H1 (cell line): ENCODE measurements at places on chromosomes 1 and 21.

DNA sequence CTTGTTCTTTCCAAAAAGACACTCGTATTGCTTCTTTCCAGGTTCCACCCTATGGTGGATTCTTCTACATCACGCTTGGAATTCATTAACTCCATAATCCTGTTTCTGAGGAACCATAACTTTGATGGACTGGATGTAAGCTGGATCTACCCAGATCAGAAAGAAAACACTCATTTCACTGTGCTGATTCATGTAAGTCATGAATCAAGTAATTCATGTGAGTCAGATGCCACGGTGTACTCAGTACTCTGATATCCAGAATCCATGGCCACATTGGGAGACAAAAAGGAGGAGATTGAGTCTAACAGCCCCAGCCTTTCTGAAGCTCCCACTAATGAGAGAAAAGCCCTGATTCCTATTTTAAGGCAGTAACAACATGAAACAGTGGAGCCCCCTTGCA, 7.4 kb downstream of the CHI3L2 start:
- DNase-seq, result no peak

DNA sequence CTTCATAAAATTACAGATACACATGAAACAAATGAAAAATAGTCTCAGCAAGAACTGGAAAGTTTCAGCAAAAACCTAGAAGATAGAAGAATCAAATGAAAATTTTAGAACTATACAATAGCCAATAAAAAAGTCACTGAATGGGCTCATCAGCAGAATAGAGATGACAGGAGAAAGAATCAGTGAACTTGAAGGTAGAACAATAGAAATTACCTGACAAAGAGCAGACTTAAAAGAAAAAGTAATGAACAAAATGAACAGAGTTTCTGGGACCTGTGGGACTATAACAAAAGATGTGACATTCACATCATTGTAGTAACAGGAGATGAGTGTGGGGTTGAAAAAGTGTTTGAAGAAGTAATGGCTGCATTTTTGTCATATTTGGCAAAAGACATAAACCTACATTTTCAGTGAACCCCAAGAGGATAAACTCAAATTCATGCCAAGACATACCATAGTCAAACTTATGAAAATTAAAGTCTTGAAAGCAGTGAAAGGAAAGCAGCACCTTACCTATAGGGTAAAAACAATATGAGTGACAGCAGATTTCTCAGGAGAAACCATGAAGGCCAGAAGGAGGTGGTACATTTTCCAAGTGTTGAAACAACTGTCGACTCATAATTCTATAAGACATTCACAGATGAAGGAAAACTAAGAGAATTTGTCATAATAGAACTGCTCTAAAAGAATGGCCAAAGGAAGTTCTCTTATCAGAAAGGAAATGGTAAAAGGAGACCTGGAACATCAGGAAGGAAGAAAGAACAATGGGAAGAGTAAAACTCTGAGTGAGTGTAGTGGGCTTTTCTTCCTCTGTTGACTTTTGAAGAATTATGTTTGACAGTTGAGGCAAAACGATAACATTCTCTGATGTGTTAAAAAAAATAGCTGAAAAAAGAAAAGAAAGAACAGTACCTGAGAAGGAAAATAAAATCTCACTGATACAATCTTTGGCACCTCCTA, 23.5 kb downstream of the NTPCR start:
- DNase-seq, result no peak

DNA sequence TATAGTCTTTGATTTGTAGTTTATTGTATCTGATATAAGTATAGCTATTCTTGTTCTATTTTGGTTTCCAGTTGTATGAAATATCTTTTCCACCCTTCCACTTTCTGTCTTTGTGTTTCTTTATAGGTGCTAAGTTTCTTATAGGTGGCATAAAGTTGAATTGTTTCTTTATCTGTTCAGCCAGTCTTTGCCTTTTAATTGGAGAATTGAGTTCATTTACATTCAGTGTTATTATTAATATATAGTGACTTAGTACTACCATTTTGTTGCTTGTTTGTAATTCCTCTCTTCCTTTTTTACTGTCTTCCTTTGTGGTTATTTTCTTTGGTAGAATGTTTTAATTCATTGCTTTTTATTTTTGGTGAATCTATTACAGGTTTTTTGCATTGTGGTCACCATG, 77.7 kb downstream of the MAGI3 start:
- DNase-seq, result no peak

GRCh38 chr1:162135271-162135775, 65.8 kb downstream of the NOS1AP start:
- no peak for DNase-seq

DNA sequence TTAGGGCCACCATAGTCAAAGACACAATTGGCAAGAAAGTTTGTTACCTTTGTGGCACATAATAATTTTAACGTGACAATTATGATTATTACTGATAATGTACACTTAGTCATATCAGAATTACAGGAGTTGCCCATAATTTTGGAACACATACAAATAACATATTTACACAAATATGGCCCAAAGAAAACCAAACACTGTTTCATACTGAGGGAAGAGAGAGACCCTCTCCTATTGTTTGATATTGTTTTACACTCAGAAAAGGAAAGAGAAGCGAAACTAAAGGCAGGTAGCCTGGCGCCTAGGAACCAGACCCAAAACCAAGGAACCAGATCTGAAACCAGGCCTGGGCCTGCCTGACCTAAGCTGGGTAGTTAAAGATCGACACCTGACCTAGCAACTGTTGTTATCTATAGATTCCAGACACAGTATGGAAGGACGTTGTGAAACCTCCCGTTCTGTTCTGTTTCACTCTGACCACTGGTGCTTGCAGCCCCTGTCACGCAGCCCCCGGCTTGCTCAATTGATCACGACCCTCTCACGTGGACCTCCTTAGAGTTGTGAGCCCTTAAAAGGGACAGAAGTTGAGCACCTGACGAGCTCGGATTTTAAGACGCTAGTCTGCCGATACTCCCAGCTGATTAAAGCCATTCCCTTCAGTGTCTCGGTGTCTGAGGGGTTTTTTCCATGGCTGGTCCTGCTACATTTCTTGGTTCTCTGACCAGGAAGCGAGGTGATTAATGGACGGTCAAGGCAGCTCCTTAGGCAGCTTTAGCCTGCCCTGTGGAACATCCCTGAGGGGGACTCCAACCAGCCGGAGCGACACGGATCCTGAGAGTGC, 27.9 kb downstream of the C1orf115 start:
- DNase-seq, result no peak

DNA sequence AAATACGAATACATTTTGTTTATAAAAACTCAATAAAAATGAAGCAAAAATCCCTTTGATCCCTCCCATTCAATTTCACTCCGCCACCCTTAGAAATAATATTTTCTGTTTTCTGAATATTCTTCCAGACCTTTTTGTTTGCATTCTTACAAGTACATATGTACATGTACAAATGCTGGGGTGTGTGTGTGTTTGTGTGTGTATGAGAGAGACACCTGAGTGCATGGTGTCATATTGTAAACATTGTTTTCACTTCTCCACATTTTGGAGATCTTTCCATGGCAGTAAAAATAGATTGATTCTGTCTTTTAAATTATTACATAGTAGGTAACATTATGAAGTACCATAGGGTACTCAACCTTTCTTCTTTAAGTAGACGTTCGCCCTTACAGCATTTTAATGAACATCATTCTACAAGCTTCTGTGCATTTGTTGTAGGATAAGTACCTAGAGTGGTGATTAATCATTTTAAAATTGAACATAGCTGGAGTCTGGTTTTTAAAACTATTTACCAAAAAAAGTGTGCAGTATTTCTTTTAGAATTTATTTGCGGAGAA, 1.3 kb upstream of the MPC2 start:
- DNase-seq, result no peak

DNA sequence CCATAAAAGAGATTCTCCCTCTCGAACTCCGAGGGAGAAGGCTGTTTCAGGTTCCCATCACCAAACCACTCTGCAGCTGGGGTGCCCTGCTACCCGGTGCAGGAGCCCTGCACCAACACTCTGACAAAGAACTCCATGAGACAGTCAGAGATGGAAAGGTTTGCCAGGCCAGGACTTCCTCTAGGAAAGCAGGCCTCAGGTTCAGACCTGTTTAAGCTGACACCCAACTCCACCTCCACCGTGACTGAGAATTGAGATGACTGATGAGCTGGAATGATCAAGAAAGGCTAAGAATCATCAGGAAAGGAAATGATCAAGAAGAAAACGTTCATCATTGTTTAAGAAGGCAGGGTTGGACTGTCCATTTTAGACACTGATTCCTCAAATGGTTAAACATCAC, 46.2 kb upstream of the KCNE1 start:
- DNase-seq, result no peak

- DNase-seq, result no peak
Measured at GRCh38 chr1:198977909-198978308, 339.1 kb downstream of the PTPRC start.

- DNase-seq, result peak; percentile 33
Measured at GRCh38 chr1:53739109-53739681, at the start of gene GLIS1. Gene GLIS1 (minus strand): TSS chr1:53739164. CDS start chr1:53738064, 1,100 bp downstream.

DNA sequence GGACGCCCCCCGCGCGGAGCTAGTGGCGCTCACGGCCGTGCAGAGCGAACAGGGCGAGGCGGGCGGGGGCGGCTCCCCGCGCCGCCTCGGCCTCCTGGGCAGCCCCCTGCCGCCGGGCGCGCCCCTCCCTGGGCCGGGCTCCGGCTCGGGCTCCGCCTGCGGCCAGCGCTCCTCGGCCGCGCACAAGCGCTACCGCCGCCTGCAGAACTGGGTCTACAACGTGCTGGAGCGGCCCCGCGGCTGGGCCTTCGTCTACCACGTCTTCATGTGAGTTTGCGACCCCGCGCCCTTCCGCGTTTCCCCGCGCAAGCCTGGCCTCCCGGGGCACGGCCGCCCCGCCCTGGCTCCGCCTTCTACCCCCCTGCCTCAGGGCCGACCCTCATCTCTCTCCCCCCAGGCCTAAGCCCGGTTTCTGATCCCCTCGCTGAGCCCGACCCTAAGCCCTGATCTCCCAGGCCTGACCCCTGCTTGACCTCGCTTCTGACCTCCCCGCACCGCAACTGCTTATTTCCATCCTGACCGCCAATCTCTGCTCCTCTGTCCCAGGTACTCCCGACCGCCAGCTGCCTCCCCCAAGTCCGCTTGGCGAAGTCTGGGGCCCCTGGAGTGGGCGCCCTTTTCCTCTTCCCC, 669 bp downstream of the KCNQ4 start:
- no peak for DNase-seq

GRCh38 chr1:87399701-87400100, 71.0 kb downstream of the LMO4 start:
- no peak for DNase-seq

DNA sequence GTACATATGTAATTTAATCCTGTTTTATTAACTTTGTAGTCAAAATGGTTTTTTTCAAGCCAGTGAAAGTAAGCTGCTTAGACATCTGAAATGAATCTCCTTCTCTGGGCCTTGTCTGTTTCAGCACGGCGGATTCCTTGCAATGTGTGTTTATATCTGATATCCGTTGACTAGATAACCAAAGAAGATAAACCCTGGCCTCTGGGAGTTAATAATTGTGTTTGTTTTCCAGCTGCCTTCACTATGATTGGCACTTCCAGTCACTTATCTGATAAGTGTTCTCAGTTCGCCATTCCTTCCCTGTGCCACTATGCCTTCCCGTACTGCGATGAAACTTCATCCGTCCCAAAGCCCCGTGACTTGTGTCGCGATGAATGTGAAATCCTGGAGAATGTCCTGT, 63.5 kb upstream of the UBE2U start:
- DNase-seq, result no peak

DNA sequence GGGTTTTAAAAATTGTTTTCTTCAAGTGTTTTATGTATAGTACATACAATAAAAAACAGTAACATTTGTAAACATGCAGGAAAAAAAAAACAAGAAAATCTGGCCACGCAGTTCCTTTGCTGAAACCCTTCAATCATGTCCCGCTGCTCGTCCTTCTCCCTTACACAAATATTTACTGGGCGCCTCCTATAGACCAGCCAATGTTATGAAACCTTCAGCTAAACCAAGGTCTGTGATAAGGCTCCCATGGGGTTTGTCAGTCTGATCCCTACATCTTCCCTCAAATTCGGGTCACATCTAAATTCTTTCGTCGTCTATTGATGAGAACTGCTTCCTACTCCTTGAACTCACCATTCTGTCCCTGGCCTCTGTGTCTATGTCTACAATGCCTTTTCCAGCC, 583.9 kb downstream of the SMYD3 start:
- DNase-seq, result no peak

- no peak for DNase-seq
Measured at GRCh38 chr1:181126871-181127587, 38.5 kb downstream of the IER5 start.

DNA sequence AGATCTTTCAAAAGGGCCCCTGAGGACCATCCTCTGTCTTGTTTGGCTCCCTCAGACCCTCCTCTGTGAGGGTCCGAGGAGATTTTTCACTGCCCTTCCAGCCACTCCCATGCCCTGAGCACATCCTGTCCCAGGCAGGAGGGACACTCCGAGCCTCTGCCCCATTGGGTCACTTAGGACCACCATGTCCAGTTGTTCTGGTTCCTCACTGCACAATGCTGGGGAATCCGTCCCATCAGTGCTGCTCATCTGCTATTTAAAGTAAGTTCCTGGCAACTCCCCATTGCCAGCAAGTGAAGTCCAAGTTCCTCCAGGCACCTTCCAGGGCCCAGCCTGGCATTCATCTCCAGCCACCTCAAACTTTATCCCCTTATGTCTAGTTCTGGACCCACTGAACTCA, 117.5 kb upstream of the GRIK3 start:
- no peak for DNase-seq

DNA sequence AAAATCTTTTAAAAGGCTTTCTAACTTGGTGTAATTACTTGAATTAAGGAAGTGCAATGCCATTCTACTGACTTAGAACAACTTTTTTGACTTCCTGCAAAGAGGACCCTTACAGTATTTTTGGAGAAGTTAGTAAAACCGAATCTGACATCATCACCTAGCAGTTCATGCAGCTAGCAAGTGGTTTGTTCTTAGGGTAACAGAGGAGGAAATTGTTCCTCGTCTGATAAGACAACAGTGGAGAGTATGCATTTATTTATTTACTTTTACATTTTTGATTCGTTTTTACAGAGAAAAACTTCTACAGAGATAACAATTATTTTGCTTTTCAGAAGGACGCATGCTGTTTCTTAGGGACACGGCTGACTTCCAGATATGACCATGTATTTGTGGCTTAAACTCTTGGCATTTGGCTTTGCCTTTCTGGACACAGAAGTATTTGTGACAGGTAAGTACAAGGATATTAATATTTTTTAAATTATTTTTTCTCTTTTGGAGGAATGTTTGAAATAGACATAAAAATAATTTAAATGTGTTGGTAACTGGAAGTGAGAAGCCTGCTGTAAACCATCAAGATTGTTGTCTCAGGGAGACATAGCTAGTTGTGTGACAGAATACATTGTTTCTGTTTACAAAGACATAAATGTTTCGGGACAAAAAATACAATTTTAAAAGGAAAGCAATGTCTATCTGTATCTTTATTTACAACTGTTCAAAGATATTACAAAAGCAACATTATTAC, at the start of gene PTPRC:
Gene PTPRC, plus strand, starts transcription at position 147 of the 742 bp plus-strand sequence. Its CDS starts 229 bp downstream, at position 376.
- DNase-seq, result no peak

- DNase-seq, result no peak
Measured at GRCh38 chr1:100747771-100748170, 28.2 kb downstream of the VCAM1 start.

DNA sequence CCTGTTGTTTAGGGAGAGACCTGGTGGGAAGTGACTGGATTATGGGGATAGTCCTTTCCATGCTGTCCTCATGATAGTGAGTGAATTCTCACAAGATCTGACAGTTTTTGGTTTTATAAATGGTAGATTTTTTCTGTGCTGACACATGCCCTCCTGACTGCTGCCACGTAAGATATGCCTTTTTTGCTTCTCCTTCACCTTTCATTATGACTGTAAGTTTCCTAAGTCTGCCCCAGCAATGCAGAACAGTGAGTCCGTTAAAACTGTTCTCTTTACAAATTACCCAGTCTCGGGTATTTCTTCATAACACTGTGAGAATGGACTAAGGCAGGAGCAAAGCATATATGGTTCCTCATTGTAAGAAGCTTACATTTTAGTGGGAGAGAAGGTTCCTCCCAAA, 1727.2 kb downstream of the NCAM2 start:
- DNase-seq, result no peak
